ENCODE measurements at places on chromosomes 7 and 10.
A peak's percentile ranks its signal among the peaks of the same experiment; 100 is the strongest.

DNA sequence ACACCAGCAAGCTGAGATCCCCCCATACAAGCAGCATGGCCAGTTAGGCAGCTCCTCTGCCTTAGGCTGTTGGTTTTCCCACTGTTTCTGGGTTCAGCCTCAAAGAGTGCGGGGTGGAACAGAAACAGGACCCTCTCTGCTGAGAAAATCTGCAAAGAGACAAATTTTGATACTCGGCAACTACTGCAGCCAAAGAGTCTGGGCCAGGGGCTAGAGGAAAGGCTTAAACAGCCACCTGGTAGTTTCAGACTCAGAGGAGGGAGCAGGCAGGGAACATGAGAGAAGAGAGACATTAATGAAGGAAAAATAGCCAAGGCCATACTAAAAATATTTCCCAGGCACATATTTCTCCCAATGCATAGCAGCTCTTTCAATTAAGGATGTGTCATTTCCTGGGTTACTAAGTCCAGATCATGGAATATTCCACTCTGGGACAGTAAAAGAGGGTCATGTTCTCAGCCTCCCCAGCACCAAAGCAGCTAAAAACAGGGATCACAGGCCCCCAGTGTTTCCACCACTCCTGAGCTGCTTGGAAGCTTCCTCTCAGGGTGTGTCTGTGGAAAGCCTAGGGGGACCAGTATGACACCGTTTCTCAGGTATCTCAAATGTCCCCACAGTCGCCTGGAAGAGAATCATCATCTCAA lies 29.8 kb downstream of the PDLIM1 start:
- no peak for DNase-seq

GRCh38 chr7:158716802-158717201 lies 12.2 kb upstream of the NCAPG2 start:
- DNase-seq: no peak

DNA sequence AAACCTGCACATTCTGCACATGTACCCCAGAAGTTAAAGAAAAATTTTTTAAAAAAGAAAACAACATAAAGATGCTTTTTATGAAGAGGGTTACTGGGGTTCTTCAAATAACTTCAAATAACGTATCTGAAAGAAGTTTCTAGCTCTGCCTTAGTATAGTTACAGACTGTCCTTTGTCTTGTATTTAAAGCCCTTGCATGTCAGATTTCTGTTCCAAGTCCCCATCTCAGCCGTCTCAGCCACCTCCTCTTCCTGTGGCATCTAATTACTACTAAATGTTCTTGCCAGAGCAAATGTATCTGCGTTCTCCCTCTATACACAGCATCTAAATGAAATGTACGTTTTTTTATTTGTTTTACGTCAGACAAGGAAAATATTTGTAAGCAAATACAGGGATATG lies 89.4 kb upstream of the AKR1E2 start:
- DNase-seq: no peak

DNA sequence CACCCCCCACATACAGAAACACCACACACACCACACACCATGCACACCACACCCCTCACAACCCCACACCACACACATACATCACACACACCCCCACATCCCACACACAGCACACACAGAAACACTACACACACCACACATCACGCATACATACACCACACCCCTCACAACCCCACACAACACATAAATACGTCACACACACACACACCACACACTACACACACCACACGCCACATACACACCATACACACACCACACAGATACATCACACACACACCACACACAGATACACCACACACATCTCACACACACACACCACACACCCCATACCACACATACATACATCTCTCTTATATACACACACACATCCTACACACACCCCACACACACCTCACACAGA lies 126.2 kb downstream of the ANLN start:
- no peak for DNase-seq

GRCh38 chr7:107528461-107528860 lies 35.3 kb downstream of the COG5 start:
- no peak for DNase-seq

DNA sequence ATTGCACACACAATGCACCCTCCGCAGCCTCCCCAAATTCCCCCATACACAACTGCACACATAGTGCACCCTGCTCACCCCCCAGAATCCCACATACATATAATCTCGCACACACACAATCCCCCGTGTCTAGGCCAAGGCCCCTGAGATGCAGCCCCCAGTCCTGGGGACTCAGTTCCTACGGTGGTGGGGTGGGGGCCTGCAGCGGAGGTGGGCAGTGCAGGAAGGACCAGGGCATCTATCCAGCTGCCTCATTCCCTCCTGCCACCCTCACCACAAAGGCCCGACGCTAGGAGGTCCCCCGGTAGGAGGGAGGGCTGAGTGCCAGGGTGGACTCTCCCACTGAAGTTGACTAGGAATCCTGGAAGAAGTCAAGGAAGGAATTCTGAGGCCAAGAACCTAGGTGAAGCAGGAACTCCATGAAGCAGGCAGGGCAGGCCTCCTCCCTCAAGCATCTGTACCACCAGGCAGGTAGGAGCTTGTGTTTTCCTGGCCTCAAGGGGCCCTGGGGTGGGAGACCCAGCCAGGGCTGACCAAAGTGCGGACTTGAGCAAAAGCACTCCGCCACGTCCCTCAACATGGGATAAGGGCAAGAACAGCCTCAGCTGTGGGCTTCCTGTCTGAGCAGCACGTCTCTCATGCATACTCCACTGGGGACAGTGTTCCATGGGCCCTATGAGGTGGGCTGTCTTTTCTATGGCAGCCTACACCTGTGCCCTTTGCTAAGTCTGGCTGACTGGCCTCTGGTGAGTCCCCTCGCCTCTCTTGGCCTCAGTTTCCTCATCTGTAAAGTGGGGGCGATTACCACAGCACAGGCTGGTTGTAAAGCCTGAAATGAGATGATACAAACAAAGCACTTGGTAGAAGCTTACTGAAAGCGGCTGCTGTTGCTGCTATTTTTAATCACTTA lies 145.7 kb downstream of the MAPK8 start:
- no peak for DNase-seq

DNA sequence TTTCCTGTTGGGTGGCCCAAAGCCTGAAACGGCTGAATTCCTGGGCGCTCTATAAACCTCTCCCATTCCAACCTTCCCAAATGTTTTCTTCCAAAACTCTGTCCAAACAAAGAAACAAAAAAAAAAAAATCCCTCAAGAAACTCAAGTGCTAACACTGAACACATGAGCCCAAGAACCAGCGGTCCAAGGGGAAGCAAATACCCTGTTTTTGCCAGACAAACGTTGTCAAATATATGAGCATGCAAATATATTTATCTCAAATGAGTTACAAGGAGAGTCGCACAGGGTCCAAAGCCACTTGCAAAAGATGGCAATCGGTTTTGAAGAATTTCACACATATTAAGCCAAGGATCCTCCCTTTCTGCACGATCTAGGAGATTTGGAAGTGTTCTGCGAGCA lies 23.3 kb upstream of the EMX2 start:
- no peak for DNase-seq

DNA sequence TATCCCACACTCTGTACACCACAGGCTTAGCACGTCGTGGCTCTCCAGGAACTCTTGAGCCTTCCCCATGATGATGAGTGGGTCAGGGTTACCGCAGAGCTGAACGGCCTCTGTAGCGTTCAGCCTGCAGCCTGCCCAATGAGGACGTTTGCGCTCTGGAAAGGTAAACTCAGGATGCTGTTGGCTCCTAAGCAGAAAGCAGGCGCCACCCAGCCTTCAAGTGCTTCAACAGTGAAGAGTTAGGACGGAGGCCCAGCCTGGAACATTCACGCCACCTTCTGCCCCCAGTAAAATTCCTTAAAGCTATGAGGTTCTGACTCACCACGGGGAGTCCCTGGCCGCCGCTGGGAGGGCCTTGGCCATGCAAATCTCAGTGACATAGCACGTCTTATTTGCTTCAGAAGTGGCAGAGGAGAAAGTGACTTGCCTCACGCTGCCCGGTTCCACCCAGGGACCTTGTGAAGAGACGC lies 161.5 kb upstream of the SH2B2 start:
- DNase-seq: peak; percentile 75

DNA sequence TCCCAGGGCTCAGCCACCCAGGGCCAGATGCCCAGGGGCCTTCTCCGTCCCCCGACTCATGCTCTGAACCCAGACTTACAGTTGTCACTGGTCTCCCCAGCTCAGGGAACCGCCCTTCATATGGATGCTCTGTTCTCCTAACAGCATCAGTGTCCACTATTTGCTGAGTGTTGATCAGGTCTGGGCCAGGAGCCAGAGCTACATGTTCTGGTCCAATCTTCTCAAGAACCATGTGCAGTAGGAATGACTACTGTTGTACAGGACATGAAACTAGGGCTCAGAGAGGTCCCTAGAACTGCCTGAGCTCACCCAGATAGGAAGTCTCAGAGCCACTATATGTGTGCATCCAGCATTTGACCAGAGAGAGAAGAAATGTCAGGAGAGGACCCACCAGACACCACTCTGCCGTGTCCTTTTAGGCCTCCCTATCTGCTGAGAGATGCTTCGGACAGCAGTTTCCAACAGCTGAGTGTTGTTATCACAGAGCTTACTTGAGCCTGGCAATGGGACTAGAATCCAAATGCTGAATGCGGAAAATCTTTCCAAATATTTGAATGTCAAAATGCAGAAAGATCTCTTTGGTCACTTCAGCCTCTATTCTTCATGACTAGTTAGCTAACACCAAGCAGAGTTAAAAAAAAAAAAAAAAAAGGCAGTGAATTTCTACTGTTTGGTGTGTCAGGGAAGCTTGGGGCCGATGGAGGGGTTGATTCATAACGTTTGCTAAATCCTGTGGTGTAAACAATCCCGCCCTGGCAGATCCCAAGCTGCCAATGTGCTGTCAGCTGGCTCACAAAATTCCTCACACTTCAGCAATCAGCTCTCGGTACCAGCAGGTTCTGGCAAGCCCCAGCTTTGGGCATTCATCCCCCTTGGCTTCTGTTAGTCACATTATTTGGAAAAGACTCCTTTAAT lies 246.1 kb downstream of the TNS3 start:
- no peak for DNase-seq

DNA sequence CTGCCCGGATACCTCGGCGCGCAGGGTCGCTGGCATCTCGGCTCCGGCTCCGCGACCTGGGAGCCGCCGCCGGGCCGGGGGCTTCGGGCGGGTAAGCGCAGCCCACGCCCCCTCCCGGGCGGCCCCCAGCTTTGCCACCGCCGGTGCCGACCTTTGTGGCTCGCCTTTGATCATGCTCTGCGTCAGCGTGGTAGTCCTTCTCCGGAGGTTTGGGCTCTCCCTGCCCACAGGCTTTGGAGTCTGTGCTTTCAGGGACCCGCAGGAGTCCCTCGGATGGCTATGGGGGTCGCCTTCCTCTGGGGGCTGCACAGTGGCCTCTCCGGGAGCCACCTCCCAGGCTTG lies 7.3 kb downstream of the ATP6V1F start:
- no peak for DNase-seq

DNA sequence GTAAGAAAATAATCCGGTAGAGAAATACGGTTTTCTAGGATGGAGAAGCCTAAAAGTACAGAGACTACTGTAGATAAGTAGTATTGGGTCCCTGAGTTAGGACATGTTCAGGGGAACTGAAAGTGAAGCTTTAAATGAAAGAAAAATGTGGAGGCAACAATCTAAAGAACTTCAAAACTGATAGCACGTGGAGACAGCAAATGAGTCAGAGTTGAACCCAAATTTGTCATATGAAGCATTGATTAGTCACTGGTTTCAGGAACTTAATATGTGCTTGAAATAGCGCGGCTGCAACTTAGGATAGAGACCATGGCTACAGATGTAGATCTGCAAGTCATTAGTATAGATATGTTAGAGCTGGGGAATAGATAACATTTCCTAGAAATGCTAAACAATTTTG lies 1138.6 kb upstream of the SORCS1 start:
- DNase-seq: no peak

GRCh38 chr10:70512149-70512639 lies 33.6 kb downstream of the PALD1 start:
- no peak for DNase-seq

DNA sequence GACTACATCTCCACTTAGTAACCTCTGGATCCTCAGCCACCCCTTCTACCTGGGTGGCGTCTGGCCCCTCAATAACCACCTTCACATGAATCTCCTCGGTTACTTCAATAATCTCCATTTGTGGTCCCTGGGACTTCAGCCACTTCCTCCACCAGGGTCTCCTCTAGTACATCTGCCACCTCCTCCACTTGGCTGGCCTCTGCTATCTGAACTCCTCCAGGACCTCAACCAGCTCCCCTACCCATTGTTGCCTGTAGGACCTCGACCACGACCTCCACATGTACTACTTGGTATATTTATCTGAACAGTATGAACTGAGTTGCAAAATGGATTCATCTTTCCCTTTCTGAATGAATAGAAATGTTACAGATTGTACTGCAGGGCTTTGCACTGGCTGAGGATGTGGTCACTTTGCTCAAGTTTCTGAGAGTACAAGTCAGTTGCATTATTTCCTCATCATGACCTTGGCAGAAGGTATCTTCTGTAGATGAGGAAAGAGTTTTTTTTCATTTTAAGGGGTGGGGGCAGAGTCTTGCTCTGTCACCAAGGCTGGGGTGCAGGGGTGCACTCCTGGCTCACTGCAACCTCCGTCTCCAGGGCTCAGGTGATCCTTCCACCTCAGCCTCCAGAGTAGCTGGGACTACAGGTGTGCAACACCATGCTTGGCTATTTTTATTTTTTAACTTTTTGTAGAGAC lies 36.0 kb downstream of the MAT1A start:
- no peak for DNase-seq

DNA sequence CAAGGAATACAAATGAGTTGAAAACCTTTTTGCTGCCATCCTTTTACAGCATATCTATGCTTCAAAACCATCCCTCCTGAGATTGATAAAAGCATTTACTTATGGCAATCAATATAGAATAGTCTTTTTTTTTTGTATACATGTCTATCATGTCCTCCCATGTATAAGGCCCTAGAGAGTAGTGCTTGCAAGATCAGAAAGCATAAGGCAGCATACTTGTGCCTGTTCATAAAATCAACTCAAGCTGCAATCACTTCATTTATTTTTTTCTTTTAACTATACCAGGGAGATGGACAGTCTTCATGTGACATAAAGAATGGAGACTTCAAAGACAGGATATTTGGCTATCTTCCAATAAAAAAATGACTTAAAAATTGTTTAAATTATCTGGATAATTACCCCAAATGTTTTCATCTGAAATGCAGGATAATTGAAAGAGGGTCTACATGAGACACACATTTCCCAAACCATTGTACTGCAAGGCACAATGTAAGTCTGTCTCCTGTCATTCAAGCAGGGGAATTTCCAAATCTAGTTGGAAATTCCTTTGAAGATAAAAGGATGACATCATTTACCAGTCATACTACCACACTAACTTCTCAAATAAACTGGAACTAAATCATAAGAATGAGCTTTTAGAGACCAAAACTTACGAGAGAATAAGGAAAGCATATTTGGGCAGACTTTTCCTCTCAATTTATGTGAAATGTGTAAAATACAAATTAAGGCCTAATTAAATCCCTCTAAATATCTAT lies 22.5 kb downstream of the LRRN3 start:
- no peak for DNase-seq
